ENCODE measurements at places on chromosomes 16 and 17.

DNA sequence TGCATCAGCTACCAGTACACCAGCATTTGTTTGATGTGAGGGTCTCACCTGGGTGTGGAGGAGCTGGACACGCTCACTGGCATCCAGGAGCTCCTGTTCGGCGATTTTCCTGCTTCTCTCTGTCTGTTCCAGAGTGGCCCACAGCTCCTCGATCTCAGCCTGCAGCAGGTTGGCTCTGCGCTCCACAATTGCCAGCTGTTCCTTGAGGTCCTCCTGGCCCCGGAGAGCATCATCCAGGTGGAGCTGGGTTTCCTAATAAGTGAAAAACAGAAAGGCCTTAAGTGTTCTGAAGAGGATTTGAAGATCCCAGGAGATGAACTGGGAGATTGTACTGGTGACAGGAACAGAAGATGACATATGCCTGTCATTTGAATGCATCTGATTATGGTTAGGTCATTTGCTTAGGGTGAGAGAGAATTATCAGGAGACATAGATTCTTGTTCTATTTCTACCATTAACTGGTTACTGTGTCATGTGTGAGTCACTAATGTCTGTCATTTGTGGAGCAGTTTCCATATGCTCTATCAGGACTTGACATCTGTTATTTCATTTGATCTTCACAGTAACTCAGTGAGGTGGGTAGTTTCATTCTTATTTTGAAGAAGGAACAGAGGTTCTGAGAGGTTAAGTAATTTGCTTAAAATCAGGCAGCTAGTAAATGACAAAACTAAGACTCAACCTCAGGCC is 21.5 kb upstream of the MYH13 start:
- DNase-seq: no peak

DNA sequence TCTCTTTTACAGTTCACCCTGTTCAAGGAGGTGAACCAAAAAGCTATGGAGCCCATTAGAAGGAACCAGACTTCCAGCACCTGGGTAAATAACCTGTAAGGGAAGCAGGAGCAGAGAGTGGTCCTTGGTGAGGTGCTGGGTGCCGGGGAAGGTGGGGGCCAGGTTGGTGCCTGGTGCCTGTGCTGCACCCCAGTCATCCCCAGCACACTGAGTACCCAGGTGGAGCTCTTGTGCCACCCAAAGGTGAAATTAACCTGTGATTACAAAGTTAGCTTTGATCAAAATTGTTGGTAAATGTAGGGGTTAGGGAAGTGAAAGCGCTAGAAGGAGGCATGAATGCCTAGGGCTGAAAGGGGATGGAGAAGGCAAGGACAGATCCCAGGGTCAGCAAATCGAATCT is 58.6 kb downstream of the CDRT4 start:
- DNase-seq: no peak

DNA sequence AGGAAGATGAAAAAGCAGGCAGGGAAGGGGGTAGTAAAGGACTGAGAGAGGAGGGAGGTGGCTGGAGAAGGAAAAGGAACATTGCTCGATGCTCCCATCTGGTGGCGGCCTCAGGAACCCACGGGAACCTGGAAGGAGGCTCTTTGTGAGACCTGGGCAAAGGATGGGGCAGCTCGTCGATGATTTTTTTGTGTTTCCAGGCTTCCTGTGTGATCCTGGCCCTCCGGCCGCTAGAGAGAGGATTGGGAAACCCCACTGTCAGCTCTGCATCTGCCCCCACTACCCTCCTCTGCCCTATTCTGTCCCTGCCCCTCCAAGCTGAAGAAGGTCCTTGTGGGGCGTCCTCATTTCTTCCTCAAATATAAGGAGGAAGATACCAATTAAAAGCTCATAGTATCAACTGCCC is 6.6 kb downstream of the WFIKKN2 start:
- peak; percentile 47 for DNase-seq

DNA sequence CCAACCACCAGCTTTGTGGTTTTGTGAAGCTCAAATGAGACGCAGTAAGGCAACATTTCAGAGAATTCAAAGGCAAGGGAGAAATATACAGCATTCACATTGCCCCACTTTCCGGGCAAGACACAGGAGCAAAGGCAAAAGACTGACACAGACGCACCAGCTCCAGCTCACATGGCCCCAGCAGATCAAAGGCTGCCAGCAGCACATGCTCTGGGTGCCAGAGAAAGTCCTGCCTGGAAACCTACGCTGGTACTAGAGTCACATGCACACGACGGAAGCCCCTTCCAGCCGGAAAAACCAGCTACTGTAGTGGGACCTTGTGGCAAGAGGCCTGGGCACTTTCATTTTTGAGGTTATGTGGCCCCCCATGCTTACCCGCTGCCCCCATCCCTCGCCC is 50.1 kb downstream of the GTF3C1 start:
- DNase-seq: no peak

- DNase-seq: no peak
Measured at GRCh38 chr16:28534542-28535373, 4.0 kb downstream of the NUPR1 start.

GRCh38 chr16:79899316-79899715 is 298.8 kb upstream of the MAF start:
- DNase-seq: no peak

GRCh38 chr17:39576187-39576586 is 31.5 kb downstream of the NEUROD2 start:
- peak; percentile 21 for DNase-seq

GRCh38 chr17:55238931-55239297 is 25.8 kb upstream of the HLF start:
- peak; percentile 9 for DNase-seq

- DNase-seq: no peak
Measured at GRCh38 chr17:39096508-39097149, 54.8 kb downstream of the PLXDC1 start.

DNA sequence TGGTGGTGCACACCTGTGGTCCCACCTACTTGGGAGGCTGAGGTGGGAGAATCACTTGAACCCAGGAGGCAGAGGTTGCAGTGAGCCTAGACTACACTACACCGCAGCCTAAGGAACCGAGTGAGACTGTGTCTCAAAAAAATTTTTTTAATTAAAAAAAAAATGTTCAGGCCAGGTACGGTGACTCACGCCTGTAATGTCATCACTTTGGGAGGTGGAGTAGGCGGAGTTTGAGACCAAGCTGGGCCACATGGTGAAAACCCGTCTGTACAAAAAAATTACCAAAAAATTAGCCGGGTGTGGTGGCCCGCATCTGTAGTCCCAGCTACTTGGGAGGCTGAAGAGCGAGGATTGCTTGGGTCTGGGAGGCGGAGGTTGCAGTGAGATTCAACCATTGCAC is 3.6 kb upstream of the FAM222B start:
- no peak for DNase-seq

DNA sequence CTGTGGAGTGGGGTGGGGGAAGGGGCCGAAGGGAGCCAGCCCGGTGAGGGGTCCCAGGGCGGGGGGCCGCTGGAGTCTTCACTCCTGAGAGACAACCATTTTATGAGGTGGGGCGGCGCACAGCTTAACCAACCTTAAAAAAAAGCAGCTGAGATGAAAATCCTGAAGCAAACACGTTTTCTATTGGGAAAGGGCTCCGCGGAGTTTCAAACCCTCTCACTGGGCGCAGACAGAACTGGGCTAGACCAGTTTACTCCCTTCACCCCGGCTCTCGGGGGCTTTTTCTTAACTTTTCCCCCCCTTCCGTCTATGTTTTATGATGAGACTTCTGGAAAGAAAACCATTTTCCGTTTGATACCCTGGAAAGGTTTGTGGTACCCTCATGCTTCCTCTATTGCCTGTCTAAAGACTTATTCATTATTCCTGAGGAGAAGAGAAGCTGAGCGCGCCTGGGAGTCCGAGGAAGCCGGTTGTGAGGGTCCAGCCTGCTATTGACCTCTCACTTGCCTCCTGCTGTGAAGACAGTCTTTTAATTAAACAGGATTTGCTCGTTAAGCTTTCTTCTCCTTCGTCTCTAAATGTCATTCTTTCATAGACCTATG is 482 bp upstream of the SSH2 start:
- DNase-seq: peak; percentile 8

DNA sequence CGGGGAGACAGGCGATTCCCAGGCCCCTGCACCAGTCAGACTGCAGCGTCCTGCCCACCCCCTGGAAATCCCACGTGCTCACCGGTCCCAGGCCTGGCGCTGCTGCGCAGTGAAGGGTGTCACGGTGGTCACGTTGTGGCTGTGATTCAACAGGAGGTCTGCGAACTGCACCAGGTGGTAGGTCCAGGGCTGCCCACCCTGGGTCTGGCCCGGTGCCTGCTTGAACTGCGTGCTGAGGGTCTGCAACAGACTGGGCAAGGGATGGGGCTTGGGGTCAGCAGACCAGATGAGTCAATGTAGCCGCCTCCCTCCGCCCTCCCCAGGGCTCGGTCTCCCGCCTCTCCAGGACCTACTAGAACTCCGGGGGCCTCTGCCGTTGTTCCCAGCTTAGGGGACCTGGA is 7.1 kb downstream of the MYBBP1A start:
- no peak for DNase-seq

Data from kidney capillary endothelial cell (primary cell).